ENCODE measurements at places on chromosomes 7 and 10.
A peak's percentile ranks its signal among the peaks of the same experiment; 100 is the strongest.

- DNase-seq = peak; percentile 17
Measured at GRCh38 chr7:108463613-108464012, 7.4 kb upstream of the NRCAM start.

DNA sequence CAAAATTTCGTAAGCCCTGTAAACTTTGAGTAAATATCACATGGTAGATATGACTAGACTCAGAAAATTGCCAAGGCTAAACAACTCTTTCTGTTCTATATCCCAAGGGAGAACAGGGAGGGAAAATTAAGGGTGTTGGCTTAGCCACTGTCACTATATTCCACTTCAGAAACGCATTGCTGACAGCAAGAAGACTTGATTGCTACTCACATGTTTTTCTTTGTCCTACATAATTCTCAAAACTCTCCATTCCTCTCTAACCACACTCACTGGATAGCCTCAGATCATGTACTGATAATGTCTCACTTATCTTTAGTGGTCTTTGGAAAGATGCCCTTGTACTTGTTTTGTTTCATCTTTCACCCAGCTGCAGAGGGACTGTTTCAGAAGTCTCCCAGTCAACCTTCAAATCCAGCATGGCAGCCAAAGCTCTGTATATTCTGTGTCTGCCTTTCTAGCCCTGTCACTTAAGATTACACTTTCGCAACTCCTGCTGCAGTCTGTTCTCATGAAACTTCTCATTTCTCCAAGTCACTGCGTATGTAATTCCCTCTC, 582.4 kb upstream of the FZD8 start:
- DNase-seq = no peak

- peak; percentile 79 for DNase-seq
Measured at GRCh38 chr10:4131407-4132215, 346.6 kb upstream of the KLF6 start.

DNA sequence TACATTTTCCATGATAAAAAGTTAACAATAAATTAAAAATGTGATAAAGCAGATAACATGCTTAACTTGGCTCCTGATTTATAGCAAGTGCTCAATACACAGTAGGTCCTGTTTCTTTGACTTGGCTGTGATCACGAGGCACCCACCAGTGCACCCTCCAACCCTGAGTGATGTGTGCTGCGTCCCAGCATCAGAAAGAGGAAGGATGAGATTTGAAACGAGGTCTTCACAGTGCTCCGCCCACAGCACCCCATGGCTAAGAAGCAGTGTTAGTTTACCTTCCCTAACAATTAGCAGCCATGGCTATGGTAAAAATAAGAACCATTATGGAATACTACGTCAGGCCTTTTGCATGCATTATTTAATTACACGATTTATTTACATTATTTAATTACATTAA, 292.0 kb upstream of the ZMIZ1 start:
- no peak for DNase-seq

- no peak for DNase-seq
Measured at GRCh38 chr7:24783698-24784097, 26.4 kb upstream of the GSDME start.

DNA sequence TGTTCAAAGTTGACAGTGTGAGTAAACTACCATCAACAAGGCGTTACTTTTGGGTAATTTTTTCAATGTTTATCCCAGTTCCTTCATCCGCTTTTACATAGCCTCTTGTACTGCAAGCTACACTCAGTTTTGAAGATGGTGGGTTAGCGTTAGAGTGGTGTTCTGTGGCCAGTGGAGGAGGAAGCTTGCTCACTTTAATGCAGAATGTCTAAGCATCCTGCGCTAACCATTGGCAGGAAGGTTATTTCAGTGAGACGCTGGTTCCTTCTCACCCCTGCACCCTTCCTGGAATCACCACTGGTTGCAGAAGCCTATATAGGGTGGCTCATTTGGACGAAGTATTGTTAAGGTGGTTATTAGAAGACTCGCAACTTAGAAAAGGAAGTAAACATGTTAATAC, 159.1 kb downstream of the CELF2 start:
- DNase-seq = peak; percentile 62

- no peak for DNase-seq
Measured at GRCh38 chr7:47153576-47153975, 428.3 kb downstream of the TNS3 start.

DNA sequence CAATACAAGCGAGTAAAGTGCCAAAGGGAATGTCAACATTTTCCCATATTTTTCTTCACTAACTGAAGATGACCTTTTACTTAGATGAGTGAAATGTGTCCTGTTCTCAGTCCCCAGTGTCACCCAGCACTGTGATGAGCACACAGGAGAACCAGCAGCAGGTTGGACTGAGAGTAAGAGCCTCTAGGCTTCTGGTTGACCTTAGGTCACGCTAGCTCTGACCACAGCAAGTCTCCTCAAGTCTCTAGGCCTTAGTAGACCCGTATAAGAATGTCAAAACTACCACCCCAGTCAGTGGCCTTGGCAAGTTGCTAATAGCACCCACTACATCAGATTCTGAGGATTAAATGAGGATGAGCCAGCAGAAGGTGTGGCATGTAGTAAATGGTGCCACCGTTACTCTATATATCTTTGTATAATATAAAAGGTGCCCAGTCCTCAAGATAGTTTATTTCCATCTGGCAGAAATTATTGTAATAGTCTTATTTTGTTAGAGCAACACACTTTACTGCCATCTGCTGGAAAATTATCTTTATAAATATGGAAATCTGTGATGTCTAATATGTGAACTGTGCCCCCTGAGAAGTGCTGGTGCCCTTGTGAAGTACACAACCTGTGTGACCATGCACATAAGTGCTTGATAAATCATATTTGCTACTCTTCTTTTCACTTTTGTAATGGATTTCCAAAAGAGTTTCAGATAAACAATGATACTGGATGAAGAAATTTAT, 75.7 kb downstream of the SPAG6 start:
- DNase-seq = peak; percentile 47

GRCh38 chr7:139541600-139542307, 18.3 kb downstream of the CLEC2L start:
- no peak for DNase-seq

- DNase-seq = no peak
Measured at GRCh38 chr10:92997620-92998019, 63.0 kb upstream of the CYP26C1 start.

- DNase-seq = peak; percentile 28
Measured at GRCh38 chr7:106345421-106346166, 60.8 kb upstream of the NAMPT start.

- DNase-seq = no peak
Measured at GRCh38 chr10:97243836-97244235, 48.6 kb downstream of the ARHGAP19 start.

GRCh38 chr7:11633310-11633709, 198.7 kb downstream of the THSD7A start:
- DNase-seq = no peak

DNA sequence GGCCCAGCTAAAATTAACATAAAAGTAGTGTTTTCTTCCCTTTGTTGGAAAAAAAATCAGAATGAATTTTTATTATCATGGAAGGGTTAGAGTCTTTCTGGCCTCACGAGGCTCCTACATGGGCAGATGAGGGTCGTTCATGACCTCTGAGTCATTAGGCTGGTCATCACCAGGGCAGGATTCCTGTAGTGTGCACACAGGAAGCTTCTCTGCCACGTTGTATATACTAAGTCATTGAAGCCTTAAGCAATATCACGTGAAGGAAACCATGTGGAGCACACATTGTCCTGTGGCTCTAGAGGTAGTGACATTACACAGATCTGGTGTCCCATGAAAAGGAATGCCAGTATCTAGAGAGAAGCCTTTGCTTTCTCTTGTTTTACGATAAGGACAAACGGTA, 84.7 kb upstream of the C1QL3 start:
- no peak for DNase-seq

GRCh38 chr10:32938554-32939061, 19.4 kb downstream of the ITGB1 start:
- DNase-seq = no peak

DNA sequence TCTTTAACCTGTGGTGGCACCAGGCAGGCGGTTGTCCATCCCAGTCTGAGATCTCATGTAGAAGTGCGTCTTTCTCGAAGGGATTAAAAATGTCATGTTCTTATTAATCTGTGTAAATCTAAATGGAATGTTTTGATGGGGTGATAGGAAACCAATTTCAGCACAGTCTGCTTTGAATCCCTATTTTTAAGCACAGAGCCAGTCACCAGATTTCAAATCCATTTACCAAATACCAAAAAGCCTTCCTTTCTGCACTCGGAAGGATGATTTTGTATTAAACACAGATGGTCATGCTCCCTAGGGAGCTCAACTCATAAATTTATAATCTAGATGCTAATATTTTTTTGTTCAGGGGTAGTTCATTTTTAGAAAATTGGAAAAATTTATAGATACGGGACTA, 160.6 kb upstream of the AOAH start:
- DNase-seq = no peak

DNA sequence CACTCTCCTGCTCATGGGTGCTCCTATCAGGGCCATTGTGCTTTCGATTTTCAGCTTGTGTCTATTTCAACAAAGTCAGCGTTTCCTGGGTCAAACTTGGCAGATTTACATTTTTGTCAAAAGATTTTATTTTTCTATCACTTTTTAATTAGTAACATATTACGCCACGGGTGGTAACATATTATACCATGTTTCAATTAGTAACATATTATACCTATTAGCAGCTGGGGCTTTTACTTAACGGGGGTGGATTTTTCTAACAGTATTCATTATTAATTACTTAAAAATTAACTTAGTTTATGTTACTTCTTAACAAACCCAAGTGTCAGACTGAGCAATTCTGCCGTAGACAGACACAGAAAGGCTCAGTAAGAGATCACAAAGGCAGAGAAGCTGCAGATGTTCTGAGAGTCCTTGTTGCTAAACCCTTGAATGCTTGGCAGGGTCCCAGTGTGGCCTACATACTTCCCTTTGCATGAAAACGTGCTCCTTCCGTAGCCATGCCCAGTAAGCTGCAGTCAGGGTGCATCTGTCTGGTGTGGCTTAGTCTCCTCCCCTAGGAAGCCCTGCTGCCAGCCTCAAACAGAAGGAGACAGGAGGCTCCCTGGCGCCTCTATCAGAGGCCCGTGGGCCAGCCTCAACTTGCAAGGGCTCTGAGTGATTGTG, 263.1 kb upstream of the CXCL12 start:
- DNase-seq = no peak

DNA sequence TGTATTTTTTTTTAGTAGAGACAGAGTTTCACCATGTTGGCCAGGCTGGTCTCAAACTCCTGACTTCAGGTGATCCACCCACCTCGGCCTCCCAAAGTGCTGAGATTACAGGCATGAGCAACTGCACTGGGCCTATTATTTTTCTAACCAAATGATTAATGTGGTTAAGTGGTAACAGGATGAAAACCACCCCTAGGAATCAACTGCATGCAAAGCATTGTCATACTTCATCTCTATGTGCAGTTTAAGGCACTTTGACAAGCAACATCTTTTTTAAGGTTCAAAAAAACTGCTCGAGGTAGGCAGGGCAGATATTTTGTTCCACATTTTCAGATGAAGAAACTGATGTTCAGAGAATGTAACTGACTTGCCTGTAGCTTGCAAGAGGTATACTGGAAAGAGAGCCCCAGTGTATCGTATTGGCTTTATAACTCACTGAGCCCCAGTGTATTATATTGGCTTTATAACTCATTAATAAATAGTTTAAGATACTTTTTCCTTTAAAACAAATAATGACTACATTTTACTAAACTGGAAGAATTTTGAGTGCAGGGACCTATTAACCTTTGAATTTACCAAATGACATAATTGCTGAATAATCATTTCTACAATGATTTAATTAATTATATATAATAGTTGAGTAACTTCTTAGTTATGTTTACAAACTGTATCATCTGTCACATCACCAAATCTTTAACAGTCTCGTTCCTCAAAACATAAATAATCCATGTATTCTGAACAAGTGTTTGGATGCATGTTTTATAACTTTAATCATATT, 38.1 kb downstream of the RTKN2 start:
- no peak for DNase-seq

DNA sequence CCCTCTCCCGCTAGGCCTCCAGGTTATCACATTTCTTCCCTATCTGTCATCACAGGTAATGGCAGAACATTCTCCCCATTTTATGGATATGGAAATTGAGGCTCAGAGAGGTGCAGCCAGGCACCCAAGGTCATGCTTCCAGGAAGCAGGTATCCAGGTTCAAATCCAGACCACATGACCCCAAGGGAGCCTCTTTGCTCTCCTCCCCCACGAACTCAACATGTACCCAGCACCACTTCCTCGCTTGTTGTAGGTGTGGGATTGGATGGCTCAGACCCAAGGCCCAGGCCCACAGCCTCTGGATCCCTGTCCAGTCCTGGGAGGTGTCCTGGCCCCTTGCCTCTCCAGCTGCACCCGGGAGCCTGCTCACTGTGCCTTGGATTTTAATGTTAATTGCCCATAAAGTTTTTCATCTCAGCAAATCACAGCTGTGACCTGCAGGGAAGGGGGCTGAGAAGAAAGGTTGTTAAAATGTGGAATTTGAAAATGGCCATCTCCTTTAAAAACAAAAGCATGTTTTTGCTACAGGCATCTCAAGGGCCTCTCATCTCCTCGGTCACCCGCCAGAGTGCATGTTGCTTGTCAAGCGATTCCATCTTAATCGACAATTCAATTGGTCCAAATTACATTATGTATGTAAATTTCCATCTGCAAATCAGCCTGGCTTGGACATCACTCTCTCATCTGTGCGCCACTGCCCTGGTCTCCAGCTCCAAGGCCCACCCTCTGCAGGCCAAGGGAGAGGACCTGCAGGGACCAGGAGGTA, 205.4 kb upstream of the ZMIZ1 start:
- DNase-seq = no peak

DNA sequence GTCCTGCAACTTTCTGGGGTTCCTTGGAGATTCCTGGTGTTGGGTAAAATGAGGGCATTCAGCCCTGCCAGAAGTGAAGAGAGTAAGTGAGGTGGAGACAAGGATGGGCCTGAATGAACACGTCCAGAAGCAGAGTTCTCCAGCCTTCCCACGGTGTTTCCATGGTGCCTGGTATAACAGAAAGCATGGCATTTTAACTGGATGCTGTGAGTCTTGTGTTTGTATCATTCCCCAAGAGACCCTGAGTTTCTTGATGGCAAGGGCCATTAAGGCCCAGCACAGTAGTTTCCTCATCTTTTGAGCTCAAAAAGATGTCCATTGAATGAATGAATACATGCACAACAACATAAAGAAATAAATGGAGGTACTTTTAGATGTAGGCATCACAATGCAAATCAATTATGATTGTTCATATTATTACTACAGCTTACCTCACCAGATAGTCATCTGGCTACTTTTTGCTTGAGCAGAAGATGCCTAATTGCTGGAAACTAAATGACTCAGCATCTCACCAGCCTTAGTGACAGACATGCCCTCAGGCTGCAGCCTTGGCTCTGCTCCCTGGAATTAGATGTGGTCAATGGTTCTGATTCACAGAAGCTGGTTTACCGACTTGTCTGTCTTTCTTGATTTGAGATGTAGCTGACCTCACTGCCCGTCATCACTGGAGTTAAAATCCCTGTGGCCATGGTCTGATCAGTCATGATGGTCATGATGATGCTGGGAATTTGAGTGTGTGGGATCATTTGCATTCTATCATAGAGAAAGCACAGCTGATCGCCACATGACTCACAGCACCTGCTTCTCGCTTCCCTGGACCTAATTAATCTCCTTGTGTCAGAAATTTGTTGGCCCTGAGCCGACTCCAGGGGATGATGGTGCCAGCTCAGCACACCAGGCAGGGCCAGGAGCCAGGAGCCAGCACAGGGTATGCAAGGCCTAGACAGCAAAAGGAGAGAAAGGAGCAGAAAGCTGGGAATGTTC, 83.9 kb downstream of the CXCL12 start:
- no peak for DNase-seq

- DNase-seq = no peak
Measured at GRCh38 chr10:1115607-1115955, 59.4 kb downstream of the WDR37 start.

GRCh38 chr7:45193828-45194227, 36.2 kb downstream of the RAMP3 start:
- DNase-seq = no peak

- DNase-seq = no peak
Measured at GRCh38 chr10:29345144-29345909, 56.5 kb downstream of the LYZL1 start.
